CD4-positive, alpha-beta T cell treated with Interleukin-1 beta for 1 hour (primary cell): ENCODE measurements at places on chromosomes 1 and 21.

GRCh38 chr1:182875889-182876288 is 36.7 kb downstream of the DHX9 start:
- no peak for DNase-seq

DNA sequence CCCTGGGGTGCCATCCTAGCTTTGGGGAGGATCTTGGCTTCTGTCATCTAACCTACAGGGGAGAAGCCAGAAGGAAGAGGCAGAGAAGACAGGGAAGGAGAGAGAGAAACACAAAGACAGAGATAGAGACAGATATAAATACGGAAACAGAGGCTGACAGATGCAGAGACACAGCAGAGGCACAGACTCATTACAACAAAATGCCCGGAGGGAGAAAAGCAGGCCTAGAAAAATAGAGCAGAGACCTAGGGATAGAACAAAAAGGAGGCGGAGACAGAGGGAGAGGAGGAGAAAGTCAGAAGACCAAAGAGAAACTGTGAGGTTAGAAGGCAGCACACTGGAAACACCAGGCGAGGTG is 1.9 kb downstream of the PEAR1 start:
- no peak for DNase-seq

DNA sequence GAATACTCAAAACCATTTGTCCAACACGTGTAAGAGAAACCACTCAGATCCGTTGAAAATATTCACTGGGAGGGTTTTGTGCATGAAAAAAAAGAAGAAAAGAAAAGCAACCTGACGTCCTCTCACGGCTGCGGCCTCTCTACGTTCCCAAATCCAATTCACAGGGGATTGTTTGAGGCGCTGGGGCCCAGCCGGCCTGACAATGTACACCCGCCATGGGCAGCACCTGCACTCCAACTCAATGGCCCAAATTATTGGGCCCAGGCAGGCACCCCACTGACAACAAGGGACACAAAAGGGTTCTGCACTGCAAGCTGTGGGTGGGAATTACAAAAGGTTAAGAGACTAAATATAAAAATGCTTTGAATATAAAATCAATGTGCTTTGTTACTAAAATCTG is 41.5 kb downstream of the MORN1 start:
- no peak for DNase-seq

GRCh38 chr21:39263372-39263771 is 50.1 kb downstream of the BRWD1 start:
- DNase-seq: no peak

- DNase-seq: no peak
Observed at GRCh38 chr21:36254106-36254941, 65.7 kb upstream of the MORC3 start.

GRCh38 chr1:36588972-36589371 is 106.3 kb upstream of the CSF3R start:
- no peak for DNase-seq

DNA sequence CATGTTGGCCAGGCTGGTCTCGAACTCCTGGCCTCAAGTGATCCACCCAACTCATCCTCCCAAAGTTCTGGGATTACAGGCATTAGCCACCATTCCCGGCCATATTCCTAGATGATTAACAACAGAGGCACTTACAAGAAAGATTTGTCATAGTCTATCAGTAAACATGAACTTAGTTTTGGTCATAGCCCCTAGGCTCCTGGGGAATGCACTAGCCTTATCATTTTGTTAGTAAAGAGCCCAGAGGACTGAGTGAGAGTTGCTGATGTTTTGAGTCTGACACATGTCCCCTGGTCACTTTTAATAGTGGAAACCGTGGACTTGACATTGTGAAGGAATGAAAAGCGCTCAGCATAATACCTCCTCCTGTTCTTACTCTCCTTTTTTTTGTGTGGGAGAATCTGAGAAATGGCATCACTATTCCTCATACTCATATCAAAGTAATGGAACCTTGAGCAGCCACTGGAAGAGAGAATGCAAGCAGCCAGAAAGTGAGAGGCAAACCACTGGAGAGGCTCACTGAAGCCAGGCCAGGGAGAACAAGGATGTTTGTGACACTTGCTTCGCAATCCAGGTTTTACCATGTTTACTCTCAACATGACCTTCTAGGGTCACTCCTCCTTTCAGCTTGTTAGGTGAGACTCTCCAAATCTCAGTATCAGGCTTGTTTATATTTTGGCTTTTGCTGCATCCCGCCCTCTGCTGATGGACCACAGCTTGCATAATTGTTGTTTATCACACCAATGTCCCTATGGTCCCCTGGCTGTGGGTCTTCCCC is 14.8 kb downstream of the ATP1B1 start:
- DNase-seq: no peak

- DNase-seq: no peak
Observed at GRCh38 chr1:47724432-47724999, 272.7 kb downstream of the TRABD2B start.

DNA sequence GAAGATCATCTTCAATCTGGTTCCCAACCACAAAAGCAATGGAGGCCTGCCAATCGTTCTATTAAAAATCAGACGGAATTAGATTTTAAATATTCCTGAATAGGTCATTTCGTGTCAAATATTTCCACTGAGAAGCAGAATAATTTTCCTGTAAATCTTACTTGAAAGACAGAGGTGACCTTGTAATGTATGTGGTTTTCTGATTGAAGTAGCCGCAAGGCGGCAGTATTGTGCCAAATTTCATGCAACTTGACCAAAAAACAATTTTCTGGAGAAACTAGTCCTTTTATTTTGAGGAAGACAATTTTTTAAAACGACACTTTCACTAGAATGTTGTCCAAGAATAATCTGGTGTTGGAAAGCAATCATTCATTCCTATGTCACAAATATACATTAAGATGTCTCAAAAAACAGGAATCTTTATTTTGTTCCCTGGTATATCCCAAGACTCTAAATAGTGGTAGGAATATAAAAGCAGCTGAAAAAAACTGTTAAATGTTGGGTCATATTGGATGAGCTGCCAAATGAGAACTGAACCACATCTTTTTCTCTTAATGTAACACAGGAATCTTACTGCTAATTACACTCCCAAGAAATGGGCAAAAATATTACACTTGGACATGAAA is 33.6 kb downstream of the SPAG17 start:
- DNase-seq: no peak

DNA sequence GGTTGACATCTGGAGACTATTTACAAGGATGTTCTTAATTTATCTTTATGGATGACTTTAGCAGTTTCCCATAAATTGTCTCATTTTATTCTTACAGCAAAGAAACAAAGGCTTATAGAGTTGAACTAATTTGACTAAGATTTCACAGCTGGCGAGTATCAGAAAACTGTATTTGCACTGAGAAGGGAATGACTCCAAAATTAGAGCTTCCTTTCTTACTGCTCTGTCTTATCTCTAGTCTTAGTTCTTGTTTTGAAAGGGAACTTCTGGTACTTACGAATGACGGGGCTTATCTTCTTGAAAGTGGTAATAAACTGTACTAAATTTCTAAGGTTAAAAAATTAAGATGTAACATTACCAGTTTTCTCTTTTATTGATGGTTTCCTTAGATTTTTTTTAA is 13.6 kb downstream of the CNST start:
- no peak for DNase-seq

- DNase-seq: no peak
Observed at GRCh38 chr1:184919892-184920291, 54.4 kb downstream of the NIBAN1 start.

GRCh38 chr1:91741301-91741700 is 144.7 kb downstream of the TGFBR3 start:
- DNase-seq: no peak

GRCh38 chr1:13823936-13824335 is 123.9 kb downstream of the PRDM2 start:
- DNase-seq: no peak

- peak; percentile 15 for DNase-seq
Observed at GRCh38 chr1:29237852-29238619, 1.7 kb downstream of the PTPRU start.

DNA sequence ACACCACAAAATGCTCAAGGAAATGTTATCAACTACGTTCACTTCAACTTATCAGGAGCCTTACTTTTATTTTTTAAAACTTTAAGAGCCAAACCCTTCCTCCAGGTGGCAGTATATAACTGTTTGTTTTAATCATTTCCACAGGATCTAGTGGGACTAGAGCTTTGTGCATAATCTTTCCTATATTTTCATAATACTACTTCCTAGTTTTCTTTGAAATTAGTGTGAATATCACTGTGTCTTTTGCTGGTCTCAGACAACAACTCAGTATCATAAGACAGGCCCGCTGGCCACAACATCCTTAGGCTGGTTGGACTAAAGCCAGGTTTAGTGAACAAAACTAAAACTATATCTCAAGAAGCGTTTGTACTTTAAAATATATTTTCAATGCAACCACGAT is 145.5 kb downstream of the TIAM1 start:
- peak; percentile 59 for DNase-seq

GRCh38 chr1:44135886-44136285 is 5.5 kb downstream of the KLF18 start:
- DNase-seq: no peak

DNA sequence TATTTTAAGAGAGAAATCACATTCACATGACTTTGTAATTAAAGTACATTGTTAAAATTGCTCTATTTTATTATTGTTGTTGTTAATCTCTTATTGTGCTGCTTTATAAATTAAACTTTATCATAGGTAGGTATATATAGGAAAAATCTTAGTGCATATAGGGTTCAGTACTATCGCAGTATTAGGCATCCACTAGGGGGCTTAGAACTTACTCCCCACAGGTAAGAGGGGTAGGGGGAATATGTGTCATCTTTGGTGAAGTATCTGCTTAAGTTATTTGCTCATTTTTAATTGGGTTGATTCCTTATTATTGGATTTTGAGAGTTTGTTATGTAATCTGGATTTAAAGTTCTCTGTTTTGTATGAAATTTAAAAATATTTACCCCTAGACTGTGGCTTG is 385.2 kb downstream of the DUSP10 start:
- no peak for DNase-seq

- peak; percentile 64 for DNase-seq
Observed at GRCh38 chr21:42309753-42310213, 5.4 kb downstream of the TFF3 start.

DNA sequence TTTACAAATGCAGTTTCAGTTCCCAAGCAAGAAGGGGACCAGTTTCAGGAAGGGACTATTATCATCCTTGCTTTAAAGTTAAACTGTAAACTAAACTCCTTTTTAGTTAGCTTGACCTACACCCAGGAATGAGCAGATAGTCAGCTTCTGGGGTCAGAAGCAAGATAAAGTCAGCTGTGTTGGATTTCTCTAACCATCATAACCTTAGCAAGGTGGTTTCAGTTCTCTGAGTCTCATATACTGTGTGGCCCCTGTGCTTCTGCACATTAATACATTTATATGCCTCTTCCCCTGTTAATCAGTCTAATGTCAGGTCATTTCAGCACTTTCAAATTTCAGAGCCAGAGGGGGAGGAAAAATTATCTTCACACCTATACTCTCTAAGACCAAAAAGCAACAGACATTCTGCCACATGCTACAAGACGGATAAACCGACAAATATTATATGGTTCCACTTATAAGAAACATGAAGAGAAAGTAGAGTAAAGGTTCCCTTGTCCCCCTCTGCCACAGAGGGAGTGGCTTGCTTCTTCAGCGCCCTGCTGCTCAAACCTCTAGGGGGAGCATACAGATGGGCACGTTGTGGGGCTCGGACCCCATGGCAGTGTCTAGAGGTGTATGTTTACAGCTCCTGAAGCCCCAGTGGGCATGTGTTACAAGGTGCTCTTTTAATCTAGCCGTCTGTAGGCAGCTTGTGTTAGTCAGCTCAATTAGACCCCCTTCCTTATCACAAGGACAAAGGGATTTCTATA is 89.1 kb downstream of the SMYD3 start:
- no peak for DNase-seq

DNA sequence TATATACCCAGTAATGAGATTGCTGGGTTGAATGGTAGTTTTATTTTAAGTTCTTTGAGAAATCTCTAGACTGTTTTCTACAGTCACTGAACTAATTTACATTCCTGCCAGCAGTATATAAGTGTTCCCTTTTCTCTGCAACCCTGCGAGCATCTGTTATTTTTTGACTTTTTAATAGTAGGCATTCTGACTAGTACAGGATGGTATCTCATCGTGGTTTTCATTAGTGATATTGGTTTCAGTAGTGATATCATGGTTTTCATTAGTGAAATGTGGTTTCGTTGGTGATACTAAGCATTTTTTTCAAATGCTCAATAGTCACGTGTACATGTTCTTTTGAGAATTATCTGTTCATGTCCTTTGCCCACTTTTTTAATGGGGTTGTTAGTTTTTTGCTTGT is 316.8 kb downstream of the PTBP2 start:
- DNase-seq: no peak

GRCh38 chr21:40257342-40257741 is 390.1 kb downstream of the PCP4 start:
- DNase-seq: no peak

GRCh38 chr1:70455291-70455690 is 44.2 kb downstream of the CTH start:
- no peak for DNase-seq

- DNase-seq: no peak
Observed at GRCh38 chr1:195584870-195585624, 1023.2 kb downstream of the KCNT2 start.

DNA sequence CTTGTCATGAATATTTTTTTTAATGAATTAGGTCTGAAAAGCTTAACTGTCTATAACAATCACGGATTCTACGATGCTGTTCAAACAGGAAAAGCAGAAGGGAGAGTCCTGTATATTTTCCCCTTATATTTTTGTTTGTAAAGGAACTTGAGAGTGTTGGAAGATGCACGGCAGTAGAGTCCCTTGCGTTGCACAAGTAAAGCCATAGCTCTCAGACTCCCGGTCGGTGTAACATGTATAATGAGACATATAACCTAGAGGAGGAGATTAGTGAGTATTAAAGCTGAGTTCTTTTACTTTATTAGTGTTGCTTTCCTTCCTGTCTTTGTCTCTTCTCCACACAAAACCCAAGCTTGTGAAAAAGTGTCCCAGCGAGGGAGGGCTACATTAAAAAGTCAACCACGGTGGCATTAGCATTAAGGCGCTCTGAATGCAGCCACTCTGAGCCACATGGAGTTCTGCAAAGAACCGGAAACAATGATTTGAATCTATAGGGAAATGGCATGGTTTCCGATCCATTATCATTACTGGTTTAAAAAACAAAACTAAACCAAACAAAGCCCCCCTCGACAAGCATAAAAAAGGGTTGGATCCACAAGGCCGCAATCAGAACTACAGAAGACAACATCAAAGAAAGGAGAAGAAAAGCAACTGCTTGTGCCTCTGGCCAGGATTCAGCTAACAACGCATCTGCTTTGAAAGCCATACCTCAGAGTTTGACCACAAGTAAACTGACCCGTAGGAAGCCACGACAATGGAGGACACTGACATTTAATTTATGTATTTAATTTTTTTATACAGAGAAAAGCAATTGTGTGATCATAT is 356.8 kb downstream of the LMO4 start:
- DNase-seq: no peak

DNA sequence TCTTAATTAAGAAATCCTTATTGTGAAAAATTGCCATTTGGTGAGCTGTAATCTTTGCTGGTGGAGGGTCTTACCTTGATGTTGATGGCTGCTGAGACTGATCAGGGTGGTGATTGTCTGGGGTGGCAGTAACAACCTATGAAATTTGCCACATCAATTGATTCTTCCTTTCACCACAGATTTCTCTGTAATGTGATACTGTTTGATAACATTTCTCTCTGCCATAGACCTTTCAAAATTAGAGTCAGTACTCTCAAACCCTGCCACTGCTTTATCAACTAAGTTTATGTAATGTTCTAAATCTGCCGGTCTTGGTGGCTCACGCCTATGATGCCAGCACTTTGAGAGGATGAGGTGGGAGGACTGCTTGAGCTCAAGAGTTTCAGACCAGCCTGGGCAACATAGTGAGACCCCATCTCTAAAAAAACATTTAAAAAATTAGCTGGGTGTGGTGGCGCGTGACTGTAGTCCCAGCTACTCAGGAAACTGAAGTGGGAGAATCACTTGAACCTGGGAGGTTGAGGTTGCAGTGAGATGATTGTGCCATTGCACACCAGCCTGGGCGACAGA is 5.0 kb downstream of the KPNA6 start:
- DNase-seq: no peak
